Hair follicular keratinocyte (primary cell): ENCODE measurements at places on chromosomes 16 and 17. TPM values are rescaled to one million over a fixed set of nuclear protein-coding genes. Genes with fewer than 3 reads are reported as not detected.

Gene ACSM2A
- total RNA-seq: not detected in 2 replicates

Gene KREMEN2
- 11.7 and 22.4 TPM in 2 replicates for total RNA-seq

Gene ANTKMT
- total RNA-seq: 61.5 and 70.2 TPM in 2 replicates

Gene AKTIP
- total RNA-seq: 13.9 and 15.0 TPM in 2 replicates

Gene NOTUM
- not detected in 2 replicates for total RNA-seq

Gene TNRC6C
- 0.87 and 1.5 TPM in 2 replicates for total RNA-seq

Gene FOXK2
- 45.4 and 48.2 TPM in 2 replicates for total RNA-seq

Gene KAT8
- total RNA-seq: 27.1 and 30.1 TPM in 2 replicates

Gene ARHGAP44
- total RNA-seq: under 0.01 and 0.34 TPM in 2 replicates

Gene NPEPPS
- 19.5 and 34.6 TPM in 2 replicates for total RNA-seq

Gene AOC3
- total RNA-seq: 0.08 and 0.31 TPM in 2 replicates

Gene TBC1D3K
- not detected in 2 replicates for total RNA-seq
